ENCODE measurements at places on chromosomes 7 and 10.

- DNase-seq = no peak
Measured at GRCh38 chr7:67620216-67620933, 623.7 kb downstream of the TYW1 start.

- DNase-seq = no peak
Measured at GRCh38 chr10:125085258-125086054, 74.9 kb downstream of the CTBP2 start.

DNA sequence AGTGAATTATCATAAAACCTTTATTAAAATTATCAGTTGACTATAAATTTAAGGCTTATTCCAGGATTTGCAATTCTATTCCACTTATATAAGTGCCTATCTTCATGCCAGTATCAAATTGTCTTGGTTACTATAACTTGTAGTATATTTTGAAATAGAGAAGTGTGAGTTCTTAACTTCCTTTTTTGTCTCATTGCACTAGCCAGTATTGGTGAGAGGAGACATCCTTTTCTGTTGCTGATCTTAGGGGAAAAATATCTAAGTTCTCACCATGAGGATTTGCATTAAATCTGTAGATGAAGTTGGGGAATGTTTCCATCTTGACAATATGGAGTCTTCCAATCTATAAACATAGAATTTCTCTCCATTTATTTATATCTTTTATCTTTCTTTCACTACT lies 104.2 kb upstream of the MKI67 start:
- no peak for DNase-seq

- no peak for DNase-seq
Measured at GRCh38 chr10:68959695-68960527, 3.9 kb downstream of the DDX21 start.

DNA sequence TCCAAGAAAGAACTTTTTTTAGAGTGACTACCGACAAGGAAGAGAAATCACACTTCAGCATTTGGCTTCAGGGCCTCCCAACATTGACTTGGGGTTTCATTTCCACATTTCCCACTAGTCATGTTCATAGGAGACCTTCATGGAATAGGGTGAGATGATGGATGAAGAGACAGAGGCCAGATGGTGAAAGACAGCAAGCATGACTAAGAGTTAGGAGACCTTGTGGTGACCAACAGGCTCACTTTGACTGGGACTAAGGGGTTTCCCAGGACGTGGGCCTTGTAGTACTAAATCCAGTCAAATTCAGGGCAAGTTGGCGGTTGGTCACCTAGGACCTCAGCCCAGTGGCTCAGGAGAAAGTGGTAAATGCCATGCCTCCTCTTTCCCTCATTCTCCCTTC lies 3.0 kb upstream of the GIMAP5 start:
- no peak for DNase-seq

DNA sequence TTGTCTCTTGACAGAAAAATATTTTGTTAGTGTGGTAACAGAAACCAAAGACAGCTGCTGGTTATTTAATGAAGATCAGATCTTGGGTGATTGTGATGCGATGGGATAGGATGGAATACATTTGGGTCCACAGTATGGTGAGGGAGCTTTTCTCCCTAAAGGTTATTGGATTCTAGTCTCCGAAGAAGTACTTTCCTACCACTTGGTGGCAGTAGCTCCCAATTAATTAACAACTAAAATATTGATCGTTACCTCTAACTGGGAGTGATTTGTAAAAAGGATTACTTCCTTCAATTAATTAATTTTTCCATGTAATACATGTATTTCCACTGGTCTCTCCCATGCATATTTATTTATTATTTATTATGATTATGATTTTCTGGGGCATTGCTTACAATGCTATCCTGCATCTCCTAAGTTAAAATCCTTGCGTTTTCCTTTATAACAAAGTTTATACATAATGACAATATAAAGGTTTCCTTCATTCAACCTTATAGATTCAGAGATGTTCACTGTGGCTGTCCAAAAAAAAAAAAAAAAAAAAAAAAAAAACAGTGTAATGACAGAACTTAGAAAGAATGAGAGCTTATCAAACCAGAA lies 25.6 kb downstream of the TMEM196 start:
- DNase-seq = no peak

GRCh38 chr7:80644054-80644453 lies 5.6 kb downstream of the CD36 start:
- no peak for DNase-seq

- no peak for DNase-seq
Measured at GRCh38 chr10:118965645-118966044, 63.9 kb upstream of the NANOS1 start.

- DNase-seq = no peak
Measured at GRCh38 chr7:87359366-87359765, 13.9 kb downstream of the CROT start.

DNA sequence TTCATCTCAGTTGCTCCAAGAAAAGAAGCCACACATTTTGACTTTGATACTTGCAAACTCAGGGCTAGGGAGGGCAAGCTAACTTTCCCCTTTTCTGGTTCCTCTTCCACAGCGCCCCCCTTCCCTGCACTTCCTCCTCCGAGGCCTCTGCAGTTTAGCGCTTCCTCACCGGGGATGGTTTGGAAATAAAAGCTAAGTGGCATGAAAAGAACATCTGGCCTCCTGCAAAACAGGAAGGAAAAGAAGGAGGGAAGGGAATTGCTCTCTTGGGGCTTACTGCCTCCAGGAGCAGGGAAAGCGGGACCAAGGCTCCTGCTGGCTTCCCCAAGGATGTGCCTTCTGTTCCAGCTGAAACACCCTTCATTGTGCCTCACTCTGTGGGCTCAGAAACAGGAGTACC lies 42.3 kb downstream of the PRKCQ start:
- DNase-seq = no peak

DNA sequence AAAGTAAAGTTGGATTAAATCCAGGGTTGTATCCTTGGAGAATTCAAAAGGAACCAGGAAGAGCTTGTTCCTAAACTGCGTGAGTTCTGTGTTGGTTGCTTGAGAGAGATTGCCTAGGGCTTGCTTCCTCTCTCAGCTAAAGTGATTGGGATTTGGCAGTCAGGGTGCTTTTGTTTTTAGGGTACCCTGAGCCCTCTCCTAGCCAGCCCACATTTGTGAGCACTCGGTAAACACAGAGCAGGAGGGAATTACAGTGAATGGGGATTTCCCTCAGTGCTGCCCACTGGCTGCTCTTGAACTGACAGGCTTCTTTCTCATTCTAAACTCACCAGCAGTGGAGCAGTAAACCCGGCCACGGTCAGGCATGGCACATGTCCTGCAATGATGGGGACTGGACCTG lies 146.9 kb downstream of the TPST1 start:
- no peak for DNase-seq

- DNase-seq = no peak
Measured at GRCh38 chr7:41750661-41751540, 48.0 kb upstream of the INHBA start.
